B cell (primary cell): ENCODE measurements at places on chromosomes 5 and 9.
A peak's percentile ranks its signal among the peaks of the same experiment; 100 is the strongest.

DNA sequence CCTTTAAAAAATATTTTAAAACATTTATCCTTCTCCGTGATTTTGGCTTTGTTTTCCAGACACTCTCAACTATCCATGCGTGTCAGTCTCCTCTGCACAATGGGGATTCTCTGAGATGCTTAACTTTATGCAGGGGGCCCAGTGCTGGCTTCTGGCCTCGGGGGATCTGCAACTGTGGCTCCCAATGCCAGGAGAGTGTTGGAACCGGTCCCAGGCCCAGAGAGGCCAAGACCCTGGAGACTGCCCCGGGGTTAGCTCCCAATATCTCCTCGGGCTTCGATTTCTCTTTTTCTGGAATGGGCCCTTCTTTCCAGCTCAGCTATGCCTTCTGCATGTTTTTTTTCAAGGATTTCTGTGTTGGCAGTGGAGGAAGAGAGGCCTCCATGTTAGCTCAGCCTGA, 20.1 kb upstream of the SARDH start:
- no peak for DNase-seq

- no peak for DNase-seq
These were observed 50.2 kb upstream of the DAB2IP start for GRCh38 chr9:121601194-121601593.

DNA sequence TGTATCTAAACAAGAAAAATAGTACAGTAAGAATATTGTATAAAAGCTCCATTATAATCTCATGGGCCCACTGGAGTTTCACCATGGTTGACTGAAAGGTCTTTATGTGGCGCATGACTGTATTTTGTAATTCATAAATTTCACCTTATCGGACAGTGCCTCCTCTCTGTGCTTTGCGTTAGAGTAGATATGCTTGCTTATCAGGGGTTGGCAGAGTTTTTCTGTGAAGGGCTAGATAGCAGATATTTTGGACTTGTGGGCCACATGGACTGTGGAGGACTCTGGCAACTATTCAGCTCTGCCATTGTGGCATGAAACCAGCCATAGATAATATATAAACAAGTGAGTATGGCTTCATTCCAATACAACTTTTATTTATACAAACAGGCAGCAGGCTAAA, 23.2 kb downstream of the GAPVD1 start:
- no peak for DNase-seq

DNA sequence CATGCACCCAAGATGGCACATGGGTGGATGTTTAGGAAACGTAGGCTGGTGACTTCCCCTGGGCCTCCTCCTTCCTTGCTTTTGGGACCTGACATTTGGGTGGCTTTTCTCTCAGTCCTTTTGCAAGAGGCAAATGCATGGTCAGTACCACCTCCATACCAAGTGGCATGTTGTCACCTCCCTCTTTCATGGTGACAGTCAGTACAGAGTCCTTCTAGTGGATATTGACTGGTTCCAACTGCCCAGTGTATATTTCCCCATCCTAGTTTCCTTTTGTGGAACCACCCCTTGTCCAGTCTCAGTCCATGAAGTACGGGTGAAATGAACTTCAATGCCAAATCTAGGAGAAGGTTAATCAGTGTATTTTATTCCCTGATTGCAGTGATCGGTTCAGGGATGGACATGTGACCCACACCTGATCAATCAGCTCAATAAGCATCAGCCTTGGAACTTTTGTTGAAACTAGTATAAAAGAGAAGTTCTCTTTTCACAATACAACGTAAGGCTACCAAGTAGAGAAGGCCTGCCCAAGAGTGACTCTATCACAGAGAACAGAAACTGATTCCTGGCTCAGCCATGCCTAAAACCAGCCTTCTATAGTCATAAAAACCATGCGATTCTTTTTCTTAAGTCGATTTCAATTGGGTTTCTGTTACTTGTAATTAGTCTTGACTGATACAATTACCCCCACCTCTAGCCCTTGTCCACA, 143.4 kb upstream of the KLF9 start:
- DNase-seq = peak; percentile 36

GRCh38 chr9:88533951-88534455, 975 bp upstream of the NXNL2 start:
- DNase-seq = no peak

DNA sequence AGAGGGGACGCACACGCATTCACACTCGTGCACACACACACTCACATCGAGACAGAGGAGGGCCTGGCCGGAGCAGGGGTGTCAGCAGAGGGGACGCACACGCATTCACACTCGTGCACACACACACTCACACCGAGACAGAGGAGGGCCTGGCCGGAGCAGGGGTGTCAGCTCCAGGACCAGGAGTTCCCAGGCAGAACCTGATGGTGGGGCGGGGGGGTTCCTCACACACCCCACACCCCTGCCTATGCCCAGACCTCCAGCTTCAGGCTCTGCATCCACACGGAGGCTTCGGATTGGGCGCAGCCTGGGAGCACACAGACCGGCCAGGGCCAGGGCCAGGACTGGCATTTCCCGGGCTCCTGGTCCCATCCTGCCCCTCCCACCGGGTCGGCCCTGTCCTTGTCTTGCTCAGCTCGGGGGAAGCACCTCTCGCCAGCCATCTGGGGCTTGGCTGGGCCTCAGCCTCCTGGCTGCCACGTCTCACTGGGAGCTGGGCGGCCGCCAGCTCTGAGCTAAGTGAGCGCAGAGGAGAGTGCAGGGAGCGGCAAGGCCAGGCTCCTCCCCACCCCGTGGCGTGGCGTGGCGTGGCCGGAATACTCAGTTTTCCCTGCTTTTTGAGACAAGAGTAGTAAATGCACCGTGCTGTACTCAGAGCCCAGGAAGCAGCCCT, 31.3 kb downstream of the ADAMTS2 start:
- DNase-seq = no peak

GRCh38 chr5:138662599-138662998, 87.4 kb upstream of the HSPA9 start:
- no peak for DNase-seq
